Lung (tissue), 17 donors: ENCODE measurements at places on chromosomes 3 and 15.

- DNase-seq = no peak
Measured at GRCh38 chr15:59998305-59998949, 5.7 kb upstream of the FOXB1 start.

GRCh38 chr3:49158792-49159191, 7.3 kb downstream of the CCDC71 start:
- no peak for DNase-seq

GRCh38 chr15:67042551-67043142, 22.8 kb upstream of the SMAD3 start:
- DNase-seq = no peak

DNA sequence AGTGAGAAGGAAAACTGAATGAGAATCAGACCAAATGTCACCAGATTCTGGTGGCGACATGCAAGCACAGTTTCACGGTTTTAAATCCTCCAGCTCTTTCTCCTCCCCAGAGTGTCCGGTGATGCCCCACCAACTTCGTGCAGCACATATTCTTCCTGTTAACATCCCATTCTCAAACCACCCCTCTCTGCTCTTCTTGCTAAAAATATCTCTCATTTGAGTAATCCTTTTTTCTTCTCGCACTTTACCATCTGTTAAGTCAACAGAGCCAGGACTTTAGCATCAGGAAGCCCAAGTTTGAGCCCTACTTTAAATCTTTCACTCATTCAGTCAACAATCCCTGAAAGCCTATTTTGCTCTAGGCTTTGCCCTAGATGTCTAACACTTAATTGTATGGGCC, 68.2 kb upstream of the VGLL4 start:
- no peak for DNase-seq

DNA sequence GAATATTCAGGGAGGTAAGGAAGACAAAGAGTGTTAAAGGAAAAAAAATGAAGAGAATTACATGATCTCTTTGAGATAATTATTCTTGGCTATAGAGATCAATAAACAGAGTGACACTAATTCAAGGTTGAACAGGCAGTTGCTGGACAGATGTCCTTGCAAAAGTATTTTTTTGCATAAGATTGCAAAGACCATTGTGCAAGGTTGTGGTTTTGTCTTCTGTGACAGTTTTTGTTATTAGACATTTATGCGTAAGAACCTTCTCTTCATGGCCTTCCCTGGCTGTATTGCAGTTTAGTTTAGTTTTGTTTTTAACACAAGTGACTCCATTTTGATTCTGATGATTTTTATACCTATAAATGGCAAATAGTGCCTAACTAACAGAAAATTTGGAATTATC, 682.8 kb upstream of the ARPP21 start:
- no peak for DNase-seq

- DNase-seq = no peak
Measured at GRCh38 chr3:197878427-197878826, 71.6 kb upstream of the RPL35A start.

GRCh38 chr3:69541711-69542088, 155.8 kb upstream of the FRMD4B start:
- peak; percentile 57 for DNase-seq

DNA sequence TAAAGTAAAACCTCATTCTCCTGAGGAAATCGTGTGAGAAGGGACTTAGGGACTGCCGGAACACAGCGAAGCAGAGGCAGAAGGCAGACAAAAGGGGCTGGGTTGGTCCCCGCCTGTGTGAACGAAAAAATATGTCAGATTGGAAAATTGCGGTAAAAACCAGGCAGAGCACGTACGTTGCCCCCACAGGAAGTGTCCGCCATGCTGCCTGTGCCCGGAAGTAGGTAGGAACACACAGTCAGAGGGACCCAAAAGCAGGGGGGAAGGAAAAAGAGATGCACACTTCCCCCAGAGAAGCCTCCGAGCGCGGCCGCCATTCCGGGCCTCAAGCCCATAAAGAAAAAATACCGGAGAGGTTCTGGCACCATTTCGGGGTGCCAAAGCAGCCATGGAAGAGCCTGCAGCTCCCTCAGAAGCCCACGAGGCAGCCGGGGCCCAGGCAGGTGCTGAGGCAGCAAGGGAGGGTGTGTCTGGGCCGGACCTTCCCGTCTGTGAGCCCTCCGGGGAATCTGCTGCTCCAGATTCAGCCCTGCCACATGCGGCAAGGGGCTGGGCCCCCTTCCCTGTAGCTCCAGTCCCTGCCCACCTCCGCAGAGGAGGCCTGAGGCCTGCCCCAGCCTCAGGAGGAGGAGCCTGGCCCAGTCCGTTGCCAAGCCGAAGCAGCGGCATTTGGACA, at the start of gene MKRN3:
TSS of gene MKRN3 (plus strand) at position 280 of the 676 bp plus-strand sequence. CDS start at position 389, 109 bp downstream.
- DNase-seq = peak; percentile 47

GRCh38 chr3:123655400-123655799, 70.5 kb upstream of the HACD2 start:
- no peak for DNase-seq

DNA sequence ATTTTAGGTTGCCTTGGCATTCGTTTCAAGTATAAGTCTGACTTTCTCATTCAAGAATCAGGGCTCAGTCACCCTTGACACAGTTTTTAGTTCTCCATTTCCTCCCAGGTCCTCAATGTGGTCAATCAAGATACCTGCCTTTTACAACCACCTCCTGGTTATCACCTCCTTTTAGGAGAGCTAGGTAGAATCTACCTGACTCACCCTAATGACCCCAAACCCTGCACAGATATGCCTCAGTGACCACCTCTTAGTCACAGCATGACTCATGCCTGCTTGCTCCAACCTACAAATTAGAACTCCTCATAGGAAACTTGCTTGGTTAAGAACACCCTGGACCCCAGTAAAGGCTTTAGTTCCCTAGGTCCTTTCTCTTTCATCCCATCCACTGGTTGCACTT, 22.5 kb downstream of the DMXL2 start:
- DNase-seq = no peak

GRCh38 chr3:48469046-48469915, 22.7 kb downstream of the ATRIP start:
- no peak for DNase-seq
